ENCODE measurements at places on chromosomes 1 and 21.

GRCh38 chr1:207565546-207566468 is 69.8 kb downstream of the CR1 start:
- DNase-seq = peak; percentile 0

DNA sequence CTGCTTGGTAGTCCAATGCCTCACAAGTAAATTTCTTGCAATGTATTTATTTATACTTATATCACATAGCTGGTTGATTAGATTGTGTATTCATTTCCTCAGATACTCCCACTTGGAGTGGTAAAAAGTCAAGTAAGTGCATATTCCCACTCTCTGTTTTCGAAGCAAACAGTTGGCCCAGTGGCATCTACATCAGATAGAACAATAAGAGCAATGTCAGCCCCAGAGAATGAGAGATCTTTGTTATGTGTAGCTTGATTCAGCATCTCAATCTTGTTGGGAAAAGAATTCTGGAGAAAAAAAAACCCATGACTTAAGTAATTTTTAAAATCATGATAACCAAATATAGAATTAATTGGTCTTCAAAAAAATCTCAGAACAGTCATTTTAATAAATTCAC is 25.5 kb downstream of the RGL1 start:
- DNase-seq = no peak

DNA sequence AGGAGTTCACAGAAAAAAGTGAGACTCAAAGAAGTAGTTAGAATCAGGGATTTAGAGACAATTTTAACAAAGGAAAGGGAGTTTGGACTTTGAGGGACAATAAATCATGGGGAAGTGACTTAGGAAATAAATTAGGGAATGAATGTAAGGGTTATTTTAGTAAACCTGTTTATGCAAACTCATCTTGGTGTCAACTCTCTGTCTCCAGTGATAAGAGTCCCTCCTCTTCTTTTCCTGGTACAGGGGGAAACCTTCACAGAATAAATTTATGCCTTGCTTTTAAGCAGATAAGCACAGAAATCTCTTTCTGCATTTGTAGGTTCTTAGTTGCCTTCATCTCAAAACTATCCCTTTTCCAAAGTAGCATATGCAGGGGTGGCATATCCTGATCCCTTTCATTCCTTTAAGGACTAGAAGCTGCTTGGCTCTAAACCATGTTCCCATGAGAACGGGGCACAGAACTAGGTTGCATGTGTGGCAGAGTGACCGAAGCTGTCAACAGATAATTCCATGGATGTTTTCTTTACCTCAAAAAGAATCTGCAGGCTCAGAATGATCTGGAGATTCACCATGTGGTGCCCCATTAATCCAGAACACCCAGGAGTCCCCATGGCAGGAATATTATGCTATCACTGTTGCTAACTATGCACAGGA is 155.4 kb downstream of the ZNF648 start:
- DNase-seq = no peak

DNA sequence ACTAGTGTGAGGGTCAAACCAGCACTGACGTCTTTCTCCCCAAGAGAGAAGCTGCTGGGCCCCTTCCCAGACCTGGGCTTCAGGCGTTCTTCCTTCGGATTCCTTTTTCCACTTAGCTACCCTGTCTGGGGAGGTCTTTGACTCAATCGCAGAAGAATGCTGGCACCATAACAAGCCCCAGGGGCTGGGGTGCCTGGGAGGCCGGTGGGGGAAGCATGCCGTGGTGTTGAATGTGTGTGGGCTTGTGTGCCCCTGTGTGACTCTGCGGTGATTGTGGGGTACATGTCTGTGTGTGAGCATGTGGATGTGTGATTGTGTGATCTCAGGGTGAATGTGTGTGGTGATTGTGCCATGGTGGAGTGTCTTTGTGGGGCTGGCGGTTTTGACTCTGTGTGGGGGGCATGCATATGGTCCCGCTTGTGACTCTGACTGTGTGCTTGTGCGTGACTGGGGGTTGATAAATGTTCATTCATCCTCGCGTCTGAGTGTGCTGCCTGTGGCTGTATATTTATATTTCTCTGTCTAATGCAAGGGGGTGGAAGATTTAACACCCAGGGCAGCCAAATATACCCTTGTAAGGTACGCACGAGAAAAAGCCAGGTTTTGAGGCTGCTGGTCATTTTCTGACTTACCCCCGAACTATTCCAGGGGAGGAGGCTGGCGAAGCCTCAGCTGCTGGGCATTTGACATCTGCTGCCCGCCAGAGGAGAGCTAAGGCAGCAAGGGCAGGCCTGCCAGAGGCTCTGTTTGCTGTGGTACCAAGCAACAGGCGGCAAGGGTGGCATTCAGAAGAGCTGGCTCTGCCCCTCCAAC is 1.1 kb upstream of the SYNC start:
- DNase-seq = no peak

GRCh38 chr1:46689356-46689755 is 17.7 kb downstream of the TEX38 start:
- DNase-seq = no peak

DNA sequence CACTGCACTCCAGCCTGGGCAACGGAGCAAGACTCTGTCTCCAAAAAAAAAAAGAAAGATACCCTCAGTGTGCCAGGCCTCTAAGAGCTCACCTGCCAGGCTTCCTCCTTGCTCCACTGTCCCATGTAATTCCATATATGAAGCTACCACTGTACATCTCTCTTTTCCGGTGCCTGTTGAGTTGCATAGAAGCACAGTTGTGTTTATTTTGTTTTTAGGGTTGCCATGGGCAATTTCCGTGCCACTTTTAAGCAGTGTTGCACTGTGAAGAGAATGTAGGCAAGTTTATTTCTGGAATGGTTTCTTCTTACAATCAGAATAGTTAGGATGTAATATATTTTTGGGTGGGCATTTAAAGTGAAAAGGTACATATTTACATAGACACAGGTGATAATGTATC is 23.3 kb downstream of the MR1 start:
- no peak for DNase-seq

DNA sequence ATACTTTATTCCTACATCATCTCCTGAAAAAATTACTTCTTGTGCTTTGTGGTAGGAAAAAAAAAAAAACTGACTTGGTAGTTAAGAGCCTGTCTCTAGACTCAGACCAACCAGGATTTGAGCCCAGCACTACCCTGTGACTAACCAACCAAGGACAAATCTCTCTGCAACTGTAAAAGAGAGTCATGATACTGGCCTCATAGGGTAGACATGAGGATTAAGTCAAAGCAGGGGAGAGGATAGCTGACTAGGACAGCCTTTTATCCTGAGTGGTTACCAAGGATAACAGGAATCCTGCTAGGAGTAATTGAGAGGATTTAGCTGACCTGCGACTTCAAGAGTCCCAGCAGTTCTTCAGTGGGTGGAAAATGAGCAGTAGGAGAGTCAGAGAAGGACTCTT is 112.8 kb downstream of the C1orf21 start:
- DNase-seq = no peak

- DNase-seq = peak; percentile 80
Observed at GRCh38 chr1:52002038-52002917, 11.8 kb upstream of the RAB3B start.

DNA sequence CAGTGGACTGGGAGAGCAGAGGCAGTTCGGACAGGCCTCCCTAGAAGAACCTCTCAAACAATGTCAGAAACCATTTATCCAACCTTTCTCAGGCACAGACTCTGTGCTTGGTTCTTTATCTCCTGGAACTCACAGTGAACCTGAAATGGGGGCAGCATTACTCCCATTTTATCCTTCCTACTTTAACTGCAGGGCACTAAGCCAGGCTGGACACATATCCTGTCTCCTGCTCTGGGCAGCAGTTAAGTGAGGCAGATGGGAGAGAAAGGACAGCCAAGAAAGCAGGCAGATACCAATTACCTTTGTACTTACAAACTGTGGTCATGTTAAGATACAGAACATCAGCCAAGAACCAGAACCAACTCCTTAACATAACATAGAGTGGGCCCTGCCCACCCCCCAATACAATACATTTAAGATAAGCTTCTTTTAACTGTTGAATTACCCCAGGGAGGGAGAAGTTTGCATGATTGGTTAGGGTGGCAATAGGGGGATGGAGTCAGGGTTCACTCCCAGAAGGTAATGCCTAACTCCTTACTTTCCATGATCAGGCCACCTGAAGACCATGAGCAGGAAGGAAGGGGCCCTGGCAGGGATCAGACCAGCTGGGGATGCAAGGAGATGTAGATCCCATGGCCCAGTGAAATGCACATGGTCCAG is 10.9 kb downstream of the KDF1 start:
- DNase-seq = no peak

DNA sequence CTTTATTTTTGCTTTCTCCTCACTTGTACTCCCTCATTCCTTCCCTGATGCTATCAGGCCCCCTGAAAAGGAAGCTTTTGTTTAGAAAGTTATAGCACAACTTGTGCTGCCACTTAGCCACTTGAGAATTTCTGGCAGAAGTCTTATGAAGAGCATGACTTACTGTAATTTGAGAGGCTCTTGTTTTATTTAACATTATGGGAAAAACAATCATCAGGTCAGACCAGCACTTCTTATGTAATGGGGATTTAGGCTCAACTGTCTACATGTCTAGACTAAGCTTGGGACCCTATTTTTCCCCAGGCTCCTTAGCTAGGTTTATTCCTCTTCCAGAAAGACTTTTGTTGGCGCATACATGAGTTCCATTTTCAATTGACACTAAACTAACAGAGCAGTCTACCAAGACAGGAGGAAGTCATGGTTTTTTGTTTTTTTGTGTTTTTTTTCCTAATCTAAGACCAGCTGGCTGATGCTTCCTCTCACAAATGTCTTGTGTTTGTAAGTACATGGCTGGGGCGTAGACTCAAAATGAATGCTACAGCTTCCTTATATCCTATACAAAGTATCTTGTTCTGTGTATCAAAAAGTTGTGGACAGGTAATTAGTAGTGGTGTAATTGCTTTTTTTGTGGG is 31.5 kb downstream of the TNFSF4 start:
- no peak for DNase-seq

DNA sequence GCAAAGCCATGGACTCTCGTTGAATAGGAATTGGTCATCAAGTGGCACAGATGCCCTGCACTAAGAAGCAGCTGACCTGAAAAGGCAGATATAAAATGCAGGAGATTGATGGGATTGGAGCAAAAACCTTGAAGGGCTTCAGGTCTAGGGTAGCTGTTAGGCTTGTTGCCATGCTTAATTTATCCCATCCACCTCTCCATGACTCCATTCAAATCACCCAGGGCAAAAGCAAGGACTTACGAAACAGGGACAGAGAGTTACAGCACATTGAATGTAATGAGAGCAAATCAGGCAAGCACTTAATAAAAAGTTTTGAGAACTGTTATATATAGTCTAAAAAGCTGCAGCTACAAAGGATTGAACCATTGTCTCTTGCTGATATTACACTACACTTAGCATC is 298.2 kb upstream of the ESRRG start:
- no peak for DNase-seq

- DNase-seq = peak; percentile 29
Observed at GRCh38 chr1:38489844-38490270, 369.7 kb downstream of the RRAGC start.

DNA sequence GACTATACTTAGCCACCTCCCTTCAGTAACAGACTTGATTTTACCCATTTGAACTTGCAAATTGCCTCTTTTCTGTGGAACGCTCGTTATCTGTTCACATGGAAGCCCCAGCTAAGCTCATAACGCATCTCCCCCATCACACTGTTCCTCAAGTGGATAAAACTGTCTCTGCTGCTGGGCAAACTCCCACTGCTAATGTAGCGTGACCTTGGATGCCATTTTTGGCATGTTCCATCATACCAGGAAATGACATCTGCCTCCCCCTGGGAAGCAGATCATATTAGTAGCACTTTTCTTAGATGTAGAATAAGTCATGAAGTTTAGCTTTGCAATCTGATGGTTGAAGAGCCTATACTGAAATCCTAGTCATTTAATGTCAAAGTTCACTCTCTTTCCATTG is 528.7 kb upstream of the PLXNA2 start:
- no peak for DNase-seq

DNA sequence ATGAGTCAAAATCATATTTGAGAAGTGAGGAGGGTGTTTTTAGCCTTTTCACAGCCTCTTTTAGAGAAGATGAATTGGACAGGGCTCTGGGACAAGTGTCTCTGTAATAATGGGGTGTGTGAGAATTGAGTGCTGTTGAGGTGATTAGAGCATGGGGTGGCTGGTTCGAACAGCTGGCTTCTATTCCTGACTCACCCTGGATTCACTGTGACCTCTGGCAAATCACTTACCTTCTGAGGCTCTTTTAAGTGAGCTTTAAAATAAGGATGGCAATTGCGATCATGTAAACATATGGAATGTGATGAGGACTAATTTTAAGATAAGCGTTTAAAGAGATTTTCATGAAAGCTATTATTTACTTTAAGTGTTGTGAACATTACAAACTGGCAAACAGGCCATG is 243.4 kb downstream of the ADGRL2 start:
- DNase-seq = no peak

- no peak for DNase-seq
Observed at GRCh38 chr1:218585511-218586184, 240.5 kb downstream of the TGFB2 start.

DNA sequence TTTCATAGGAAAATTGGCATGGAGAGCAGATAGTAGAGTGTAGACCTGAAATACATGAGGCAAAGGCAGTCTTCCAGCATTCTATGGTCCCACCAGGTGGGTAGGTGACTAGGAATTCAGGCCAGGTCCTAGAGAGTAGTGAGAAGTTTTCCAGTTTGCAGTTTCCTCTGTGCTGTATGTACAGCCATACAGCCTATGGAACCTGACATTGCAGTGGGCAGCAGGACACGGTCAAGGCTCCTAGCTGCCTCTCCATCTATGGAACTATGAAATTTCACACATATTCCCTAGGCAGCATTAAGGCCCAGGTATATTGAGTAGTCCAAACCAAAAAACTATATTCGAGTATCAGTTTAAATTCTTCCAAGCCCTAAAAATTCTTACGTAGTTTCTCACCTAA is 16.3 kb downstream of the POGK start:
- DNase-seq = no peak

Data from CD4-positive, alpha-beta T cell treated with Interleukin-17A for 1 hour (primary cell).